ENCODE measurements at places on chromosomes 2 and 18.
A peak's percentile ranks its signal among the peaks of the same experiment; 100 is the strongest.

GRCh38 chr2:27741673-27742072 is 29.8 kb upstream of the MRPL33 start:
- no peak for DNase-seq

GRCh38 chr2:209424199-209424701 is 403 bp downstream of the MAP2 start:
- DNase-seq, result no peak

DNA sequence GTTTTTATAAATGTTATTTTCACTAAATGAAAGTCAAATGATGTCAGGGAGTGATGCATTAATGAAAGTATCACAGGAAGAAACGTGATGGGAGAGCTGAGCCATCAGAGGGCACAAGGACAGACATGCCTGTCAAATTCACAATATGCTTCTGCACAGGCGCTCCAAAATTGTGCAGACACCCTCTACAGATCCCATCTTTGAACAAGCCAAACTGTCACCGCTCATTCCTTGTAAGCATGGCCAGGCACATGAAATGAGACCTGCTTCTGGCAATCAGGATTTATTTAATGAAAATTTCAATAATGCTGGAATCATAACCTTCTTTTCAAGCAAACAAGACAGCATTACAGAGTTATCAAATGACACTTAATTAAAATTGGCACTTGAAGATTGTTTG is 20.4 kb upstream of the FSHR start:
- DNase-seq, result no peak

- DNase-seq, result no peak
These were observed 103.0 kb upstream of the STK17B start for GRCh38 chr2:196274387-196274809.

- no peak for DNase-seq
These were observed 131.7 kb upstream of the TNP1 start for GRCh38 chr2:216991563-216991962.

DNA sequence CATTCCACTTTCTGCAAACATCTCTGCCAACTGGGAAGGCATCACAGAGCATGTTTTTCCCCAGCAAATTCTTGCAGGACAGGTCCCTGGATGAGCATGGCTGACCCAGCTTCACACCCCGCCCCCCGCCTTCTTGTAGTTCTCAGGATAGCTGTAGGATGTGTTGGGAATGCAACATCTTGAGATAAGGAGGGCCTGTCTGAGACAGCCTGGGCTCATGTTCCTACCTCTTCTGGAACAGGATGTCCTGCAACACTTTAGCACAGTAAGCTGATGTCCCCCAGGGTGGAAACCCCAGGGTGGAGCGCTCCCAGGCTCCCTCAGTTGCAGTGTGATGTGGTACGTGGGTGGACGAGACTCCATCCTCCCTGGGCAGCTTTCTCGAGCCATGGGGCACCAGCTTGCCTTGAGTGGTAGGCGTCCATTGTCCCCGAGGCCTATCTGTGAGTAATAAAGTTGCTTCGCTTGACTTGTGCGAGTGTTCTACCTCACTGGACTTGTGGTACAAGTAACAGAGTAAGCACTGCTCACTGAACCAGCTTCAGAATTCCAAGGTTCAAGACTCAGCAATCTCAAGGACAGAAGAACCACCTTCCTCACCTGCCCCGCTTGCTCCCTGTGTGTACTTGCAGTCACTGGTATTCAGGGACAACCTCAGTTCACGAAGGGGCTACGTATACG is 48.6 kb downstream of the EMX1 start:
- DNase-seq, result no peak

DNA sequence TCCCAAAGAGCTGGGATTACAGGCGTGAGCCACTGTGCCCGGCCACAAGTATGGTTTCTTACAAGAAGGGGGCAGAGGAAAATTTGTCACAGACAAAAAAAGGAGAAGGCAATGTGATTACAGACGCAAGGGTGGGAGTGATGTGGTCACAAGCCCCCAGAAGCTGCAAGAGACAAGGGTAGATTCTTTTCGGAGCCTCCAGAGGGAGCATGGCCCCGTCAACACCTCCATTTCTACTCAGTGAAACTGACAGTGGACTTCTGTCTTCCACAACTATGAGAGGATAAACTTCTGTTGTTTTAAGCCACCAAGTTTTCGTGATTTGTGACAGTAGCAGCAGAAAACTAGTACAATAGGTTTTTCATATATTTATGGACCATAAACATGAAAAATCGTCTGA is 2.1 kb upstream of the TCF7L1 start:
- DNase-seq, result no peak

DNA sequence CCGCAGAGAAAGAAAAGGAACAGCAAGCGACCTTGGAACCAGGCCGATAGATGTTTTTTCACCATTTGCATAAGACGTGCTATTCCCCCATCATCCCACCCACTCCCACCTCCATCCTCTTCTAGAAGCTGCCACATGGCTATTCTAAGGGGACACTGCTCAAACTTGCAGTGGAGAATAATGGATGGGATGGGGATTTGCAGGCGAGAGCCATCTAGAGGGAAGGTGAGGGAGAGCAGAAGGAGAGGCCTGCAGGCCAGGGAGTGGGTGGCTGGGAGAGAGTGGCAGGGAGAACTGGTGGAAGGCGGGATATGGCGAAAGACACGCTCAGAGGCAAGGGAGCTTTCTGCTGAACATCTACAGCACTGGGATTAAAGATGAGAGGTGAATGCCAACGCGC is 84.9 kb downstream of the MAPK4 start:
- DNase-seq, result no peak

GRCh38 chr2:46098621-46099062 is 198.6 kb upstream of the EPAS1 start:
- DNase-seq, result no peak

DNA sequence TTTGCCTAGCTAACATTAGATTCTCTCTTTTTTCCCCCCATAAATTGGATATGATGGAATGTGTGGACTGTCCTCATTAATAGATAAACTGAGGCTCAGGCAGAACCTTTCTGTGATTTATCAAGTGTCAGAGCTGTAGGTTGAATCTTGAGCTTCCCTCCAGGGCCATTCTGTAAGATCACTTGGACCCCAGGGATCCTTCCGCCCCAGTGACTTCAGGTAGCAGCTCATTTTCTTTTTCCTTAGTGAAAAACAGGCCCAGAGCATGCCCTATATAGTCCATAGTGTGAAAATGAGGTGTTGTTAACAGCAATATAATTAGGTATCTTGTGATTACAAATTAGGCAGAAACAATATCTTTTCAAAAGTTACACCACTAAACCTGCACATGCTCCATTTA is 269.7 kb downstream of the ZNF385B start:
- no peak for DNase-seq

GRCh38 chr2:46493241-46493970 is 14.0 kb downstream of the TMEM247 start:
- DNase-seq, result no peak

DNA sequence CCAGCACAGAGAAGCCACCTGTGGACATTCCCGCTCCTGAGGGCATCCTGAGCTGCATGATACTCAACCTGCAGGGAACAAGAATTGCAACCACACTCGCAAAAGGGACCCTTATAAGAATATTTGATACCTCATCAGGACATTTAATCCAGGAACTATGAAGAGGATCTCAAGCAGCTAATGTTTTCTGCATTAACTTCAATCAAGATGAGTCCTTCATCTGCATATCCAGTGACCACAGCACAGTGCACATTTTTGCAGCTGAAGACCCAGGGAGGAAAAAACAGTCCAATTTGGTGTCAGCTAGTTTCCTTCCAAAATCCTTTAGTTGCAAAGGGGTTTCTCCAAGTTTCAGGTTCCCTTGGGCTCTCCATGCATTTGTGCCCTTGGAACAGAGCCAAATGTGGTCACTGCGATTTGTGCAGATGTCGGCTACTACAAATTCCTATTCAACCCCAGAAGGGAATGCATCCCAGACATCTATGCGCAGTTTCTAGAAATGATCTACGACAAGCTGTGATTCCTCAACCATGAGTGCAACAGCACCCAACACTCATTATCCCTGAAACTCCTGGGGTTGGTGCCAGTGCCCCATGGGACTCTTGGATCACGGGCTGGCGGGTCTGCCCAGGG is 23.3 kb upstream of the FHOD3 start:
- DNase-seq, result no peak

- peak; percentile 8 for DNase-seq
These were observed at the start of gene SNTG2 for GRCh38 chr2:950080-950966. Gene SNTG2, plus strand, starts transcription at chr2:950849. Its CDS starts 148 bp downstream, at chr2:950997.

GRCh38 chr18:4851301-4851976 is 345.6 kb downstream of the AKAIN1 start:
- DNase-seq, result no peak

GRCh38 chr18:45330170-45330594 is 285.1 kb upstream of the SLC14A2 start:
- no peak for DNase-seq

- no peak for DNase-seq
These were observed 20.4 kb downstream of the ADI1 start for GRCh38 chr2:3498783-3499394.

GRCh38 chr2:181367906-181368435 is 89.2 kb upstream of the ITGA4 start:
- no peak for DNase-seq

DNA sequence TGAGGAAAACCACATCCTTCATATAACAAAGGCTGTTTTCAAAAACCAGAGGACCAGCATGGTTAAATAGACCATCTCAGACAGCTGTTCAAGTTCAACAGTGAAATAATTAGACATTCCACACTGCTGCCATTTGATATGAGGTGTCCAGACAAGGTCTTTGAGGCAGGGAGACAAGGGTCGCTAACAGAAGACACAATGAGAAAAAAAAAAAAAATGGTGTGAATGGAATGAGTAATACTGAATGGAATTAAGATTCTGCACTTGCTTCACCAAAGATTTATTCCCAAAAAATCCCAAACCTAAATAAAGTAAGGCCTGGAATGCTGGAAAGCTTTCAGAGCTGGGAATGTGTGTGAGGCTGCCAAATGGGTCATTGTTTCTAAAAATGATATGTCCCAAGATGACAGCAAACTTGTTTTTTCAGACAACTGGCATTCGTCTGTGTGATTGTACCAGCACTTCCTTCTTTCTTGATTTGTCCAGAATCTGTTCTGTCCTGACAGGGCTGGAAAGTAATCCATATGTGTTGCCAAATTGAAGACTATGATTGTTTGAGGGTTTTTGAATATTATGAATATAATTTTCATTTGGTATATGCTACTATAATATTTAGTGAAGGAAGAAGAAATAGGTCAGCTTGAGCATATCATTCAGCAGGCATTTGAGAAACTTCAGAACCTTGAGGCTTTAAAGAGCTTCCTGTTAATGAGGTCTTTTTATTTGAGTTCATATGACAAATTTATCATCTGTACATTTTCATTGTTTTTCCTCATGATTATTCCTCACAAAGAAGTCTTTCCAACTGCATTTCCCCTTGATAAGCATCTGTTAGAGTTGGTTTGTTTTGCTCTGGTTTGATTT is 85.2 kb upstream of the ITGA4 start:
- DNase-seq, result no peak

DNA sequence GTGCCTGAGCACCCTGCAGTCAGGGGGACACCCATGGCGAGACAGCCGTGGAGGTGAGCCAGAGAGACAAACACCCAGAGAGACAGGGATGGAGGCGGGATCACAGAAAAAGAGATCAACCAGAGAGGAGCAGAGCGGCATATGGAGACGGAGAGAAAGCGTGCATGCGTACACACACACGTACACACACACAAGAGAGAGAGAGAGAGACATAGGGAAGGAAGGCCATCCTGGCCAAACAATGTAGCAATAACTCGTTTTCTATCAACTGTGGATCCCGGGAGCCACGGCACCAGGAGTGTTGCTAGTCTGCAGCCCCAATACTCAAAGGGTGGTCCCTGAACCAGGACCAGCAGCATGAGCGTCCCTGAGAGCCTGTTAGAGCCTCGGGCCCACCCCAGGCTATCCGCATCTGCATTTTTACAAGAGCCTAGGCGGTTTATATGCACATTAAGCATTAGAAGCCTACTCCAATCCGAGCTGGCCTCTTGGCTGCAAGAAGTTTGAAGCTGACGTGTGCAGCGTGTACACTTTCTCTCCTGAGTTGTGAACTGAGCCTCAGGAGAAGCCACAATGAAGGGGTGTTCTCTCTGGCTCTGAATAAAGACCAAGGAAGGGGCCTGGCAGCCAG is 50.1 kb upstream of the MYCN start:
- DNase-seq, result no peak

GRCh38 chr2:20198001-20198400 is 26.9 kb downstream of the SDC1 start:
- no peak for DNase-seq

DNA sequence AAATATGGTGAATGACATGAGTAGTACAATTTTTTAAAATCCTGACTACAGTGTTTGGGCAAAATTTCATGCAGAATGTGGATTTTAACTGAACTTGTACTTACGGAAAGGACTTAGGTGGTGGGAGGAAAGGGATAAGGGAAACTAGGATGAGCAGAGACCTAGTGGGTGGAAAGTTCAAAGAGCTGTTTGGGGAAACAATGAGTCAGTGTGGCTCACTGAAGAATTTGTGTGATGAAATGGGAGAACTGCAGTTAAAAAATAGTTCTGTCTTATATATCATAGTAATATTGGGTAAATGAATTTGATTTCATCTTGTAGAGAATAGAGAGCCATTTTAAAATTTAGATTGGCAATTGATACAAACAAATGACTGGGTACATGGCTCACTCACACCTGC is 220.1 kb upstream of the CTAGE1 start:
- no peak for DNase-seq

DNA sequence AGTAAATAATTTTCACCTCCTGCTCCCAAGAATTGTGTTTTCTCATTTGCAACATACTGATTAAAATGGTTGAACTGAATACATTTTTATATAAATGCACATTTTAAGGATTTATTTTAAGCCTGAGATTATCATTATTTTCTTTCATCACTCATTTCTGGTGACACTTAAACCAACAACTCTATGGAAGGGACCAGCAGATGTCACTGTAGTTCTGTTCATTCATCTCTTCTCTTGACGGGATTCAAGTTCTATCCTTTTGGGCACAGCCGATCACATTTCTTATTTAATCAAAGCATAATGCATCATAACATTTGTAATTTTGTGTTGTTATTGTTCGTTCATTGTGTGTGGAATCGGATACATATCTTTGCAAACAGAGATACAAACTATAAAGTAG is 417.9 kb downstream of the HRH4 start:
- no peak for DNase-seq
